ENCODE measurements at places on chromosomes 1 and 21. TPM values are rescaled to one million over a fixed set of nuclear protein-coding genes. Genes with fewer than 3 reads are reported as not detected.

DNA sequence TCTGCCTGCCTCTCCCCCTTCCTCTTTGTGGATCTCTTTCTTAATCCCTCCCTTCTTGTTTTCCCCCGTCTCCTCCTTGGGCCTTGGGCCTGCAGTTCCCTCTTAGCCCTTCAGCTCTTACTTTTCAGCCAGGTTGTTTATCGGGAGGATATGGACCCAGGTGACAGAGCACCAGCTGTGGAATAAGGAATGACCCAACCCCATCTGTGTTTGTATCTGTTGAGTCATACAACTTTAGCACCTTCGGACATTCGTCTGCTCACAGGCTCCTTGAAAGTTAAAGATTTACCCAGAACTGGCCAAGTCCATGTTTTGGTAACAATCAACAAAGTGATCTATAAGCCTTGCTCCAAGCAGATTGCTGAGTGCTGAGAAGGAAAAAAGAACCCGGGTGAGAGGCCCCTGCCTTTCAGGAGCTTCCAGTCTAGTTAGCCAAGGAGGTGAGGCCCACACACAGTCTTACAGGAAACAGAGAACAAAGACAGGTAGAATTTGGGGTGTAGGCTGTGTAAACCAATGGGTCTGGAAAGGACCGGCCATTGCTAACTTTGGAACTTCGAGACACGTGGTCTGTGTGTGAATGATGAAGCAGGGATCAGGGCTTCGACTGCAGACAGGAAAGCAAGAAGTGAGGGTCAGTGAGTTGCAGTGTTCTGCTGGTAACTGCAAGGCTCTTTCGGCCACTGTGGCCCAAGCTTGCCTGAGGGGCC lies 66.7 kb upstream of the F3 start:
- no peaks in the 10 kb centered on the region for H3K36me3 ChIP-seq
- H3K27ac ChIP-seq = no peak overlapping the region
- no peaks in the 10 kb centered on the region for H3K27me3 ChIP-seq
- no peak for DNase-seq
- no peaks in the 10 kb centered on the region for H3K4me1 ChIP-seq

DNA sequence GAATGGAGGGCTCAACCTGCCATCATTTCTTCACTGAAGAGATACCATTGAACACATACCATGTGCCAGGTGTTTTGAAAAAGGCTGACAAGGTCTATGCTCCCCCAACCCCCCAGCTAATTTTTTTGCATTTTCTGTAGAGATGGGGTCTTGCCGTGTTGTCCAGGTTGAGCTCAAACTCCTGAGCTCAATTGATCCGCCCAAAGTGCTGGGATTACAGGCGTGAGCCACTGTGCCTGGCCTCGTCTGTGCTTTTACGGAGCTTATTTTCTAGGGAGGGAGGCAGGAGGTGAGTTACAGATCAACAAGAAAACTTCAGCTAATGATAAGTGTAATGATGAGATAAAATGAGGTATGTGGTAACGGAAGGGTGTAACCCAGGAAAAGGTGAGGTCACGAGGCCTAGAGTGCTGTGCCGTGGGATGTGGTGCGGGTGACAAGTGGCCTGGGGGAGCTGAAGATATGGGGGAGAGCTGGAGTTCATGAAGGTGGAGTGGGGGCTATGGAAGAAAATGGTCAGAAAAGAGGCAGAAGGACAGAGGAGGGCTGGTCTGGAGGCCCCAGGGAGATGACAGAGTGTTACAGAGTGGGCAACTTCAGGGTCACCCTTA lies 28.2 kb downstream of the FAAH start:
- no peak for DNase-seq
- H3K4me1 ChIP-seq = no peaks in the 10 kb centered on the region
- H3K4me3 ChIP-seq = no peak overlapping the region
- no peak overlapping the region for H3K27ac ChIP-seq

- H3K27me3 ChIP-seq = no peaks in the 10 kb centered on the region
- no peak for DNase-seq
- H3K27ac ChIP-seq = no peak overlapping the region
- H3K4me1 ChIP-seq = peaks cover 75% of the 10 kb centered on the region
- H3K4me3 ChIP-seq = no peak overlapping the region
- no peaks in the 10 kb centered on the region for H3K36me3 ChIP-seq
These were observed 43.0 kb downstream of the GALNT2 start for GRCh38 chr1:230109895-230110667.

DNA sequence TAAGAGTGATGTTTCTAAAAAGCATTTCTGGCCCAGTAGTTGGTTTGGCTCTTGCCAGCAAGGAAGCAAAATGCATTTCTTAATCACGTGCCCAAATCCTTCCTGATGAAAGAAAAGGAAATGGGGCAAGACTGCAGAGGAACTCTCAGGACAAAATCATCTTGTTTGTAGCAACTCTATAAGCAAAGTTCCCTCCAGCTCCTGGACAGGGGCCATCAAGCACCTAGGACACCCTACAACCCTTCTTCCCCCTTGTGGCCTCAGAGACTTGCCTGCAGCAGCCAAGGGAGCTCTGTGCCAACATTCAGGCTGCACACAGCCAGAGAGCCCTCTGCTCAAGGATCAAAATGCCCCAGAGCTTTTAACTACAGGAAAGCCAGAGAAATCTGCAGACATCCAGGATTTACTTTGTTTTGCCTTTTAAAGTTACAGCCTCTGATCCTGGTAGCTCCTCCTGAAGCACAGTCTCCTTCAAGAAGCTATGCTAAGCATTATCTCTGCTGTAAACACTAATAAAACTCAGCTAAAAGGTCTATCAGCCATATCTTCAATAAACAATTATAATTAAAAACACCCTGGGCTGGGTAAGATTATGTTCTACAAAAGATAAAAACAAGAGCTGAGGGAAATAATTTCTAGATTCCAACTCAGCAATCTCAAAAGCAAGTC lies 105.0 kb downstream of the KIAA0319L start:
- H3K4me1 ChIP-seq = peaks cover 16% of the 10 kb centered on the region
- no peak overlapping the region for H3K4me3 ChIP-seq
- no peak for DNase-seq
- no peaks in the 10 kb centered on the region for H3K27me3 ChIP-seq
- H3K27ac ChIP-seq = no peak overlapping the region

DNA sequence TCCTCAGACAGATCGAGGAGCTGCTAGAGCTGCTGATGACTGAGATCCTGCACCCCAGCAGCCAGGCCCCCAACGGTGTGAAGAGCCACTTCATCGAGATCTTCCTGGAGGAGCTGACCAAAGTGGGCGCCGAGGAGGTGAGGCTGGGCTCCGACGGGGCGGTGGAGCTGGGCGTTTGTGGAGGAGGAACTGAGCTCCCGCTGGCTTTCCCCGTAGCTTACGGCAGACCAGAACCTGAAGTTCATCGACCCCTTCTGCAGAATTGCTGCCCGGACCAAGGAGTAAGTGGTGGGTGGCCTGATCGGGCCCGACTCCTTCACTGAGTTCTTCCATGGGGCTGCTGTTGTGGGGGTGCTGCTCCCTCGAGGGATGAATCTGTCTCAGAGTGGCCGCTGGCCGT lies 8.0 kb downstream of the RRP1 start:
- H3K4me1 ChIP-seq = no peaks in the 10 kb centered on the region
- H3K27me3 ChIP-seq = no peaks in the 10 kb centered on the region
- H3K27ac ChIP-seq = no peak overlapping the region
- no peak overlapping the region for H3K4me3 ChIP-seq

DNA sequence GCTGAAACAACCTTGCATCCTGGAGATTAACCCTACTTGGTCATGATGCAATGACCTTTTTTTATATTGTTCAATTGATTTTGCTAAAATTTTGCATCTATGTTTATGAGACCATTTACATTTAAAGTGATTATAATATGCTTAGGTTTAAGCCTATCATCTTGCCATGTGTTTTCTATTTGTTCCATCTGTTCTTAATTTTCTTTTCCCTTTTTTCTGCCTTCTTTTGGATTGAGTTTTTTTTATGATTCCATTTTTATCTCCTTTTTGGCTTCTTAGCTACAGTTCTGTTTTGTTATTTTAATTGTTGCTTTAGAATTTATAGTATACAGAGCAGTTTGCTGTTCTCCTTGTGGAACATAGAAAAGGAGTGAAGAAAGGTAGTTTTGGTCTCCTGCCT lies 385.1 kb upstream of the USP24 start:
- no peak for DNase-seq
- H3K27ac ChIP-seq = no peak overlapping the region
- no peak overlapping the region for H3K4me3 ChIP-seq
- H3K36me3 ChIP-seq = no peaks in the 10 kb centered on the region
- H3K27me3 ChIP-seq = no peaks in the 10 kb centered on the region
- peaks cover 31% of the 10 kb centered on the region for H3K4me1 ChIP-seq

DNA sequence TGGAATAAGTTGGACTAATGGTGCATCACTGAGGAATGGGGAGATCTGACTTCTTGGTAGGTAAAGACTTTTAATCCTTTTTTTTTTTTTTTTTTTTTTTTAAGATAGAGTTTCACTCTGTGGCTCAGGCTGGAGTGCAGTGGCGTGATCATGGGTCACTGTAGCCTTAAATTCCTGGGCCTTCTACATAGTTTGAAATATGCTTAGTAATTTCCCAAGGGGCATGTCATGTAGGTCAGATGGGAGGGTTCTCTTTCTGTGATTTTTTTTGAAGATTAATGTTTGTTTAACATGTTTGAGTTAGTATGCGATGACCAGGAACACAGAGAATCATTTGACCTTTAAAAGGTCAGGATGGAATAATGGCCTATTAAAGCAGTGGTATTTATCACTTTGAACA lies 129.1 kb downstream of the S1PR1 start:
- H3K4me1 ChIP-seq = no peaks in the 10 kb centered on the region
- DNase-seq = no peak
- no peaks in the 10 kb centered on the region for H3K36me3 ChIP-seq
- H3K27ac ChIP-seq = no peak overlapping the region

- no peak overlapping the region for H3K4me3 ChIP-seq
- H3K36me3 ChIP-seq = no peaks in the 10 kb centered on the region
- H3K27me3 ChIP-seq = no peaks in the 10 kb centered on the region
- no peak overlapping the region for H3K27ac ChIP-seq
- DNase-seq = no peak
- H3K4me1 ChIP-seq = peaks cover 10% of the 10 kb centered on the region
These were observed 2.7 kb upstream of the ADSS2 start for GRCh38 chr1:244454412-244454811.

DNA sequence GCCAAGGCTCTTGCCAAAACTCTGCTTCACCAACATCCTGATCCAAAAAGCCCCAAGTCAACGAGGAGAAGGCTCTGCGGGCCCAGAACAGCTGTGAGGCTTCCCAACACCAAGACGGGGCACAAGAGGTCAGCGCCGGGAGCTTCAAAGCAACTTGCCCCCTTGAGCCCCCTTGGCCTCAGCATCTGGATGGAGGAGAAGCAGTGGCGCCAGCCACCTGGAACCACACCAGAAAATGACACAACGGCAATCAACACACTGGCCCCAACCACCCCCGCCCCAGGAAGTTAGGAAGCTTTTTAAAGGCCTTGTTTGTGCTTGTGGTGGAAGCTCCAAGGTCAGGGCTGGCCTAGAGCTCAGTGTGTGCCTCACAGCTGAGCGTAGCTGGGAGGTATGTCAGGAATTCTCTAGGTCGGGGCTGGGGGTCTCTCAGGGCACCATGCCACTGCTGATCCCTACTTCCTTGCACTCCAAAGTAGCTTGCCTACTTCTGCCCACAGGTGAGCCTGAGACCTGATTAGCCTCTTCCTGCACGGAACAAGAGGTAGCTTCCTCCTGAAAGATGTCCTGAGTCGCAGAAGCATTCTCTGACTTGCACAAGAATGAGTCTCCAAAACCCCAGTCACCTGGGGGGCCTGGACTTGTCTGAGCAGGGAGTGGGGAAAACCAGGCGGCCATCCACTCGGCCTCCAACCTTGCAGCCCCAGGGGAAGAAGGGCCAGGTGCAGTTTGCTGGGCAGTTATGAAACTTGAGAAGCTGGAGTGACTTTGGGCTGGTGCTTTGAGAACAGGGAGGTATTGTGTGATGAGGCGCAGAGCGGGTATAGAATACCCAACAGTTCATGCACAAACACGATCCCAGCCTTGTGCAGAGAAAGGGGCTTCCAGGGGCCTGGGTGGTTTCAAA lies 9.7 kb upstream of the SRP9 start:
- no peak overlapping the region for H3K4me3 ChIP-seq
- H3K36me3 ChIP-seq = no peaks in the 10 kb centered on the region
- no peak for DNase-seq

- H3K4me1 ChIP-seq = peaks cover 35% of the 10 kb centered on the region
- H3K36me3 ChIP-seq = no peaks in the 10 kb centered on the region
- H3K4me3 ChIP-seq = peak overlapping the region; percentile 12
- H3K27me3 ChIP-seq = no peaks in the 10 kb centered on the region
- no peak overlapping the region for H3K27ac ChIP-seq
These were observed 7.5 kb downstream of the CNN3 start for GRCh38 chr1:94919241-94920030.

- no peaks in the 10 kb centered on the region for H3K27me3 ChIP-seq
- no peak overlapping the region for H3K4me3 ChIP-seq
- peaks cover 4% of the 10 kb centered on the region for H3K4me1 ChIP-seq
- H3K27ac ChIP-seq = no peak overlapping the region
These were observed 19.4 kb downstream of the ACOT7 start for GRCh38 chr1:6373961-6374720.

- no peaks in the 10 kb centered on the region for H3K36me3 ChIP-seq
- DNase-seq = no peak
- no peaks in the 10 kb centered on the region for H3K27me3 ChIP-seq
- peaks cover 23% of the 10 kb centered on the region for H3K4me1 ChIP-seq
These were observed 164.8 kb downstream of the TPR start for GRCh38 chr1:186210258-186210657.

- H3K4me1 ChIP-seq = no peaks in the 10 kb centered on the region
- H3K4me3 ChIP-seq = no peak overlapping the region
- H3K27ac ChIP-seq = no peak overlapping the region
- H3K27me3 ChIP-seq = no peaks in the 10 kb centered on the region
- DNase-seq = no peak
These were observed 81.8 kb upstream of the KLHDC7A start for GRCh38 chr1:18398791-18399530.

DNA sequence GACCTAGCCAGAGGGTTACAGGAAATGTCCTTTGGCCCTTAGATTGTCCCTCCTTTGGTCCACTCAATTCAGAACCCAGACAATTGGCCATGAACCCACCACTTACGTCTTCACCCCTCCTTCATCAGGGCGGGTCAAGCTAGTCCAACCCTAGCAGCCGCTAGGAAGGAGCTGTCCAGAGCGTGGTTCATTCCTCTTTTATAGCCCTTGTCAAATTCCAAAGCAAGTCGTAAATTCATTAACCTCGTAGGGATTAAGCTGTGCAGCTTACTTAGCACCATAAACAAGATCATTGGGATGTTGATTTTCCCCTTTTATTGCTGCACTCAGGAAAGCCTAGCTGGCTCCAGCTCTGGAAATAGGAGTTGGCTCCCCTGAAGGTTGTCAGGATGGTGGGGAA lies 90.1 kb downstream of the TMEM53 start:
- H3K27ac ChIP-seq = no peak overlapping the region
- no peak overlapping the region for H3K4me3 ChIP-seq
- no peaks in the 10 kb centered on the region for H3K27me3 ChIP-seq
- no peaks in the 10 kb centered on the region for H3K4me1 ChIP-seq
- DNase-seq = no peak
- no peaks in the 10 kb centered on the region for H3K36me3 ChIP-seq

Gene CR1L
- not detected for total RNA-seq

Gene OXCT2
- 3.4 TPM for total RNA-seq

Gene S100A16
- total RNA-seq = 82.3 TPM

Gene PER3
- total RNA-seq = 19.8 TPM

Data from thoracic aorta (tissue), 2 donors.